CD14-positive monocyte (primary cell): ENCODE measurements at places on chromosomes 7 and 10. TPM values are rescaled to one million over a fixed set of nuclear protein-coding genes. Genes with fewer than 3 reads are reported as not detected.
A peak's percentile ranks its signal among the peaks of the same experiment; 100 is the strongest.

DNA sequence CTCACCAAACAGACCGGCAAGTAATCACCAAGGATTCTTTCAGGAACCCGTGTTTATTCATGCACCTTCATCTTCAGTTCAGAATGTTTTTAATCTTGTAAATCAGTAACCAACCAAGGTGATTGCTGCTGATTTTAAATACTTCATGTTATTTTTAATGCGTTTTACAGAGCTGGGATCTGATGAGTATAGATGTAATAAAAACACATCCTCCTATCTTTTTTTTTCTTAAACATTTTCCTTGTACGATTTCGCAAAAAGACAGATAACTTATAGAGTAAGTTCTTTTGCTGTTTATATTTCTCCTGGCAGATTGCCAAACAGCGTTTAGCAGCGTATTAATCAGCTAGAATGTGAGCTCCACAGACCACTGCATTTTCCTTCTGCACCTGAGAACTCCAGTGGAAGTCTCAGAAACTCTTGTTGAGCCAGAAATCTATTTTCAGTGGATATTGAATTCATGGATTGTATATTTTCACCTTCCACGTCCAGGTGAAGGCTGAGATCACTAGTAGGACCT, 397.8 kb upstream of the NRP1 start:
- DNase-seq: no peak

DNA sequence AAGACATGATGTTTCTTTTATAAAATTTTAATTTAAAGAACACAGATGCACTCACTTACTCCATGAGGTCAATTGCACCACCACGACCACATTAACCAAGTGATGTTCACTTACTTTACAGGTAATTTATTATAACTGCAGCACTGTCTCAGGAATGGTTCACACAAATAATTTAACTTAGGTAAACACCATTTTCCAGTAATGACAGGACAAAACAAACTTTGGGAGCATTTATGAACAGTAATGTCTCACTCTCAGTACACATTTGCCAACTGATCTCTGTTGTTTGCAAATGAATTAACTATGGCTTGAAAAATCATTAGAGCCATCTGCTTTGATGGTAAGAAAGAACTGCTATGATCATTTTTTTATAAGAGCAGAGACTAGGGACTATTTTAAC, 150.4 kb downstream of the ETV1 start:
- no peak for DNase-seq

DNA sequence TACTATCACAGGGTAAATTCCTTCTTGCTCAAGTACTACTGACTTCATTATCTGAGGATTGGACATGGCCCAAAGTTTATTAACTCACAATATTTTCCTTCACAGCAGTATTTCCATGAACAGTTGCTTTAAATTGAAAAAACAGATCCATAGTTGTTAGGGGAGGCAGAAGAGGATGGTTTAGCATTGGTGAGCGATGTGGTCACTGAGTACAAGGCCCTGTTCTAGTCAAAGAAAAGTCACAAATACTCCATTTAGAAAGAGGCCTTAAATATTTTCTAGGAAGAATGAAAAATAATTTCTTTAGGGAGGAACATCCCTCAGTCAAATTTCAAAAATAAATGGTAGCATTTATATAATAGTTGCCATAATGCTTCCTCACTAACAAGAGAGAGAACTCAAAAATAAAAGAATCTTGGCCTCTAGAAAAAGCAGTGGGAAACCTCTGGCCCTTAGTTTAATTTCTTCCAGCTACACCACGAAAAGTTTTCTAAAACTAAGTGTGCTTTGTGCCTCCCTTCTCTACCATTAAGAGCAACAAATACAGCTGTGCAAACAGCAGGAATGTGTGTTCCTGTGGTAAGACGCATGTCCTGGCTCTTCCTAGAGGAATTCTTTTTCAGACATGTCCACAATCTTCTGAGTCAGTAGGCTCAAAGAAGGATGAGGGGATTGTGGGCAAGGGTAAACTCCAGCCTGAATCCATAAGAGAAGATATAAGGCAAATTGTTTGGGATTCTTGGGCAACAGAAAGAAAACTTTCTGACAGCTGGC, 105.7 kb downstream of the HOXA1 start:
- no peak for DNase-seq

DNA sequence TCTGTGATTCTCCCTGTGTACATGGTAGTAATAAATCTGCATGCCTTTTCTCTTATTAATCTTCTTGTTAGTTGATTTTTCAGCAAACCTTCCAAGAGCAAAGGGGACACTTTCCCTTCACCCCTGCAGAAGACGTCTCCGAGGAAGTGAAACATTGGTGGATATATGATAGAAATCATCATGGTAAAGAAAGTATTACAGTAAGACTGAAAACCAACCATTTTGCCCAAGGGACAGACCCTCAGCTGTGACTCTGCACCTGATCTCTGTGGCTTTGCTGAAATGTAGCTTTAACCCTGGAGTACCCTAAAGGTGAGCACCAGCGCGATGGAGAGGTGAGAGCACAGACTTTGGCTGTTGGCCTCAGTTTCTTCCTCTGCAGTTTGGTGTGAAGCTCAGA, 32.8 kb upstream of the MYO3A start:
- no peak for DNase-seq

DNA sequence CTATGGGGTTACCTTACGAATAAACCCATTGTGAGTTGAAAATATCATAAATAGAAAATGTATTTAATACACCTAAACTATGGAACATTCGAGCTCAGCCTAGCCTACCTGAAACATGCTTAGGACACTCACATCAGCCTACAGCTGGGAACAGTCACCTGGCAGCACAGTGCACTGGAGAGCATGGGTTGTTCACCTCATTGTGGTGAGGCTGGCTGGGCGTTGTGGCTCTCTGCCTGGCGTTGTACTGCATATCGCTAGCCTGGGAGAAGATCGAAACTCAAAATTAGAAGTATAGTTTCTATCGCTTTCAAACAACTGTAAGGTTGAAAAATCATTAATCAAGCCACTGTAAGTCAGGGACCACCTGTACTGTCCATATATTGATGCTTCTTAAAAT, 17.3 kb upstream of the HBP1 start:
- DNase-seq: no peak

DNA sequence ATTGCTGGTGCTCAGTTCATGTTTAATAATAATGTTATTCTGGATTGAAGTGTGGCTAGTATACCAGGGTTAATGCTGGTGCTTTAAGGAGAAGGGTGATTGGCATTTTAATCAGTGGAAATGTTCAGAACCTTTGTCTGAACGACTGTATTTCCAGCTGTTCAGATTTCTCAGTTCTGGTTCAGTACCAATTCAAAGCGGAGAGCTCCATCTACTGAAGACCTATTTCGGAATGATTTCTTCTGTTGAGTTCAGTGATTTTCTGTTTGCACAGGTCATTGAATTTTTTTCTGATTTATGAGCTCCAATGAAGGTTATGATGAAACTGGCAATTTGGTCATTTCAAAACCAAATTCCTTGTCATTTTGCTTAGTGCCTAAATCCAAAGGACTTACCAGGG, 160.1 kb downstream of the EXOC4 start:
- no peak for DNase-seq

GRCh38 chr10:4541292-4541691, 284.7 kb upstream of the AKR1E2 start:
- no peak for DNase-seq

GRCh38 chr7:90736968-90737939, 141.1 kb downstream of the CDK14 start:
- peak; percentile 78 for DNase-seq

DNA sequence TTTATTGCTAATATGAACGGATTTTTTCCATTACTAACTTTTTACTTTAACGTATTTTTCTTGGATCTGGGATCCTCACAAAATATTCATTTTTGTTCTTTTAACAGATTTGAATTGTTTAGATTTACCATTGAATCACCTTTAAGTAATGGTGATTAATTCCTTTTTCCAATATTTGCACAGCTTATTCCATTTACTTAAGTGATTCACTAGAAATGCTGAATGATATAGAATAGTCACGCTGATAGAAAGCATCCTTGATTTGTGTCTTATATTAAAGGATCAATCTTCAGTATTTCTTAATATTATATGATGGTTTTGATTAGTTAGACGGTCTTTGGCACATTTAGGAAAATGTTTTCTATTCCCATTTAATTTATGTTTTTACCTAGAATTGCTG, 116.4 kb upstream of the LRRTM3 start:
- no peak for DNase-seq

The AKR1C1 gene
- 0.07 TPM for polyA plus RNA-seq

The DNAJC12 gene
- not detected for polyA plus RNA-seq

The TMEM236 gene
- not detected for polyA plus RNA-seq
